ENCODE measurements at places on chromosomes 12 and 14. TPM values are rescaled to one million over a fixed set of nuclear protein-coding genes. Genes with fewer than 3 reads are reported as not detected.

Gene P2RX7
- polyA plus RNA-seq = 1.1 TPM

Gene KRT79
- polyA plus RNA-seq = not detected

Gene PMEL
- 27.9 TPM for polyA plus RNA-seq

Gene TMEM120B
- 5.5 TPM for polyA plus RNA-seq

Gene CEP290
- 12.1 TPM for polyA plus RNA-seq

Gene NYNRIN
- 34.5 TPM for polyA plus RNA-seq

Gene HNF1A
- polyA plus RNA-seq = 17.0 TPM

DNA sequence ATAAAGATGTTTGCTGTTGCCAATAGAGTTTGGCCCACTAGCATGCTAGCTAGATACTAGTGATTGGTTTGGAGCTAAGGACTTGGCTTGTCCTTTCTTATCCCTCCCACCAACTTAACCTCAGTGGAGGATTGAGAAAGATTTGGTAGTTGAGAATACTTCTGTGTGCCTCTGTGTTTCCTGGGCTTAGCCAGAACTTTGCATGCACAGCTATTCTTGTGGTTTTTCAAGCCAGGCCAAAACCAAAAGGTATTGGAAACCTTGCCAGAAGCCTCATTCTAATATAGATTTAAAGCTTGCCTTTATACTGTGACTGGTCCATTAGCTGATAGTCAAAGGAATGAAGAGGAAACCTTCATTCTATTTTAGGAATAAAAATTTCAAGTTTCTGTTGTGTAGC lies 188.5 kb downstream of the CCDC91 start:
- no peaks in the 10 kb centered on the region for H3K4me1 ChIP-seq
- no peak overlapping the region for H3K27ac ChIP-seq
- DNase-seq = no peak
- H3K4me3 ChIP-seq = no peak overlapping the region

- H3K4me1 ChIP-seq = no peaks in the 10 kb centered on the region
- no peak overlapping the region for H3K4me3 ChIP-seq
- no peaks in the 10 kb centered on the region for H3K36me3 ChIP-seq
- no peaks in the 10 kb centered on the region for H3K27me3 ChIP-seq
- DNase-seq = no peak
- no peak overlapping the region for H3K27ac ChIP-seq
Measured at GRCh38 chr12:98466640-98467400, 48.6 kb upstream of the TMPO start.

DNA sequence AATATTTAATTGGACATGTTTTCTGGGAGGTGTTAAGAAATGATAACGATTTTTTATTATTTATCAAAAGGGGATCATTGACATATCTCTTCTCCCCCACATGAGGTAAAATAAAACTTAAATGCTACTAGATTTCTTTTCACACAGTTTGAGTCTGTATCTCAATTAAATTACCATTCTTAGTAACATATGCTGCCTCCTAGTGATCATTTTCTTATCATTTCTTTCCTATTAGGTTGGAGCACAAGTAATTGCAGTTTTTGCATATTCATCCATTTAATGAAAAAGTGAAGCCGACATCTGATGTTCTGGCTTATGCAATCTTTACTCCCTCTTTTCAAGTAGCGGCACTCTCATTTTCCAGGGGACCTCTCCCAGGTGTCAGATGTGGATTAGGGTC lies 24.9 kb downstream of the PUS7L start:
- H3K27ac ChIP-seq = no peak overlapping the region
- H3K27me3 ChIP-seq = no peaks in the 10 kb centered on the region
- no peak for DNase-seq
- no peak overlapping the region for H3K4me3 ChIP-seq
- H3K36me3 ChIP-seq = no peaks in the 10 kb centered on the region
- no peaks in the 10 kb centered on the region for H3K4me1 ChIP-seq

- H3K4me3 ChIP-seq = no peak overlapping the region
- no peaks in the 10 kb centered on the region for H3K27me3 ChIP-seq
- DNase-seq = no peak
- no peaks in the 10 kb centered on the region for H3K36me3 ChIP-seq
Measured at GRCh38 chr12:46981622-46982021, 97.8 kb upstream of the PCED1B start.

DNA sequence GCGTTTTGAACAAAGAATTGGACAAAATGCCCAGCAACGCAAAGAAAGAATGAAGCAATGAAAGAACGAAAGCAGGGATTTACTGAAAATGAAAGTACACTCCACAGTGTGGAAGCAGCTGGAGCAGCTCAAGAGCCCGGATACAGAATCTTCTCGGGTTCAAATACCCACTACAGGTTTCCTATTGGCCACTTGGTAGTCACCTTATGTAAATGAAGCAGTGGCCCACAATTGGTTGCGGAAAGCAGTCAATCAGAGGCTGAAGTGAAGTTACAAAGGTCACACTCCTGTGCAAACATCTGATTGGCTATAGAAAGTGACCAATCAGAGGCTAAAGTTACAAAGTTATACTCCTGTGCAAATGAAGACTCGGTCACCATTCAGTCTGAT lies 15.0 kb upstream of the PPP1R13B start:
- no peaks in the 10 kb centered on the region for H3K36me3 ChIP-seq
- no peaks in the 10 kb centered on the region for H3K4me1 ChIP-seq
- H3K27ac ChIP-seq = no peak overlapping the region

GRCh38 chr12:11969437-11970154 lies 101.1 kb upstream of the BCL2L14 start:
- no peaks in the 10 kb centered on the region for H3K27me3 ChIP-seq
- no peak for DNase-seq
- H3K36me3 ChIP-seq = no peaks in the 10 kb centered on the region
- H3K4me1 ChIP-seq = no peaks in the 10 kb centered on the region
- H3K27ac ChIP-seq = no peak overlapping the region

DNA sequence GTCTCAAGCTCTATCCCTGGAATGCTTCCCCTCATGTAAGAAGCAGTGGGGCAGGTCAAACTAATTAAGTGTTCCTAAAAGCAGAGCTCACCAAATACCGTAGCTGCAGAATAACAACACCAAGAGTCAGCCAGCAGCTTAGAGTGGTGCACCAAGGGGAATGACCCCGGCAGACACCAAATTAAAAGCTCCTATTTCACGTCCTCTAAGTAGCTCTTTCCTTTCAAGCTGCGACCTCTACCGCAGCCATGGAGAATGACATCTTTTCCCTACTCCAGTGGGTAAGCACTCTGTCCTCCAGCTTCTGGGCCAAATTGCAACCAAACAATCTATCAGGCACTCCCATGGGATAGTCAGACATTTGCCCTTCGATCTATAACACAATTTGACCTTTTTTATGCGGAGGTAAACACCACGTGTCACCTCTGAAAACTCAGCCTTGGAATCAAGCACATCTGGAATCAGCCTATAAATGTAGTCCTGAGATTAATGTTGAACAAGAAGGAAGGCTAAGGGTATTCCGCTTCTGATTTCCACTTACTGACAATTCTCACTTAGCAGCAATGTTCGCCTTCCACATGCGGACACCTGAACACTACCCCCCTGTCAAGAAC lies 67.6 kb upstream of the CDKN3 start:
- no peaks in the 10 kb centered on the region for H3K36me3 ChIP-seq
- H3K27ac ChIP-seq = no peak overlapping the region
- no peaks in the 10 kb centered on the region for H3K27me3 ChIP-seq
- H3K4me3 ChIP-seq = no peak overlapping the region
- DNase-seq = peak; percentile 73

DNA sequence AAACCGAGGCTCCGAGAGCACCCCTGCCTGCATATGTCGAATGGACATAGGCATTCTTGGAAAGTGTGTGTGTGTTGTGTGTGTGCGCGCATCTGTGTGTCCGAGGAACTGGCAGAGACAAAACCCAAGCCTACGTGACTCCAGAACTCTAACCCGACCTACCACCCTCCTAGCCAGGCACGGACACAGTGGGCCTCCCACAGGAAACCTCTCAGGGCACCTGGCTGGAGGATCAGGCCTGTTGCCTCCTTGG lies 556 bp upstream of the PGF start:
- H3K36me3 ChIP-seq = no peaks in the 10 kb centered on the region
- peak overlapping the region; percentile 41 for H3K4me3 ChIP-seq
- peak overlapping the region; percentile 69 for H3K27ac ChIP-seq
- no peaks in the 10 kb centered on the region for H3K27me3 ChIP-seq

- no peaks in the 10 kb centered on the region for H3K36me3 ChIP-seq
- no peak overlapping the region for H3K27ac ChIP-seq
- H3K4me1 ChIP-seq = no peaks in the 10 kb centered on the region
- DNase-seq = no peak
- no peak overlapping the region for H3K4me3 ChIP-seq
- H3K27me3 ChIP-seq = no peaks in the 10 kb centered on the region
Measured at GRCh38 chr12:106625976-106626375, 43.2 kb downstream of the RFX4 start.

GRCh38 chr14:95530473-95531276 lies 4.2 kb upstream of the GLRX5 start:
- H3K27me3 ChIP-seq = no peaks in the 10 kb centered on the region
- peak overlapping the region; percentile 9 for H3K27ac ChIP-seq
- DNase-seq = no peak
- peaks cover 27% of the 10 kb centered on the region for H3K4me1 ChIP-seq
- no peak overlapping the region for H3K4me3 ChIP-seq

DNA sequence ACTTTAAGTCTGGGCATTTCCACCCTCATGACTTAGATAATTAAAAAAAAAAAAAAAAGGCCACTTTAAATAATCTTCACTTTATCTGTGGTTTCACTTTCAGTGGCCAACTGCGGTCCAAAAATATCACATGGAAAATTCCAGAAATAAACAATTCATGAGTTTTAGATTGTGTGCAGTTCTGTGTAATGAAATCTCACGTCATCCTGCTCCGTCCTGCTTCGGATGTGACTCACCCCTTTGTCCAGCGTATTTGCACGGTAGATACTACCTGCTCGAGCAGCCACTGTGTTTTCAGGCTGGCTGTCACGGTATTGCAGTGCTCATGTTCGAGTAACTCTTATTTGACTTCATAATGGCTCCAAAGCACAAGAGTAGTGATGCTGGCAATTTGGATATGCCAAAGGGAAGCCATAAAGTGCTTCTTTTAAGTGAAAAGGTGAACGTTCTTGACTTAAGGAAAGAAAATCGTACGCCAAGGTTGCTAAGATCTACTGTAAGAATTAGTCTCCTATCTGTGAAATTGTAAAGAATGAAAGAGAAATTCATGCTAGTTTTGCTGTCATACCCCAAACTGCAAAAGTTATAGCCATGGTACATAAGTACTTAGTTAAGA lies 2.4 kb downstream of the E2F7 start:
- peak; percentile 71 for DNase-seq
- peak overlapping the region; percentile 66 for H3K27ac ChIP-seq
- no peak overlapping the region for H3K4me3 ChIP-seq
- H3K36me3 ChIP-seq = no peaks in the 10 kb centered on the region
- H3K27me3 ChIP-seq = no peaks in the 10 kb centered on the region
- H3K4me1 ChIP-seq = peaks cover 3% of the 10 kb centered on the region

GRCh38 chr14:89284333-89285058 lies 132.5 kb downstream of the FOXN3 start:
- no peak overlapping the region for H3K4me3 ChIP-seq
- H3K27ac ChIP-seq = no peak overlapping the region
- H3K4me1 ChIP-seq = no peaks in the 10 kb centered on the region
- H3K27me3 ChIP-seq = no peaks in the 10 kb centered on the region
- H3K36me3 ChIP-seq = no peaks in the 10 kb centered on the region
- no peak for DNase-seq

- peaks cover 3% of the 10 kb centered on the region for H3K4me1 ChIP-seq
- no peaks in the 10 kb centered on the region for H3K36me3 ChIP-seq
- no peak overlapping the region for H3K4me3 ChIP-seq
- H3K27me3 ChIP-seq = peaks cover 3% of the 10 kb centered on the region
- H3K27ac ChIP-seq = no peak overlapping the region
Measured at GRCh38 chr12:112900298-112901145, 6.2 kb upstream of the OAS1 start.

DNA sequence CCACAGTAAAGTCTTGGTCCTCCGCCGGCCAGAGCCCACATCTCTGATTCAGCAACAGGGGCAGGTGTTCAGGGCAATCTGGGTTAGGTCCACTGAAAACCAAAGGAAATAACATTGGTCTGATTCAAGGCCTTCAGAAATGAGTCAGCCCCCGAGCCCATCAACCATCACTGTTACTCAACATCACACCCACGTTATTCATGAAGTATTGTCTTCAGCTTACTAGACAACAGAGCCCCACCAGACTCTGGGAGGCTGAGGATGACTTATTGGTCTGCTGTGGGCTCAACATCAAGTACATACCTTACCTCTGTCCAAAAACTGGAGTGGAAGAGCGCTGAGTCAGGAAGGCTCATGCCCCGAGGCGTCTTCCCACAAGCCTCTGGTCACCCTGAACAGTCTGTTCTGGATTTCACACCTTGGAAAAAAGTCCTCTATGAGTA lies 97.5 kb downstream of the ZFP36L1 start:
- DNase-seq = no peak
- no peaks in the 10 kb centered on the region for H3K36me3 ChIP-seq
- no peak overlapping the region for H3K4me3 ChIP-seq
- H3K4me1 ChIP-seq = no peaks in the 10 kb centered on the region
- H3K27ac ChIP-seq = no peak overlapping the region

GRCh38 chr12:54993181-54993835 lies 8.7 kb upstream of the TESPA1 start:
- DNase-seq = peak; percentile 81
- H3K4me1 ChIP-seq = no peaks in the 10 kb centered on the region
- H3K36me3 ChIP-seq = no peaks in the 10 kb centered on the region
- H3K27ac ChIP-seq = no peak overlapping the region
- H3K27me3 ChIP-seq = peaks cover 16% of the 10 kb centered on the region
- H3K4me3 ChIP-seq = no peak overlapping the region

DNA sequence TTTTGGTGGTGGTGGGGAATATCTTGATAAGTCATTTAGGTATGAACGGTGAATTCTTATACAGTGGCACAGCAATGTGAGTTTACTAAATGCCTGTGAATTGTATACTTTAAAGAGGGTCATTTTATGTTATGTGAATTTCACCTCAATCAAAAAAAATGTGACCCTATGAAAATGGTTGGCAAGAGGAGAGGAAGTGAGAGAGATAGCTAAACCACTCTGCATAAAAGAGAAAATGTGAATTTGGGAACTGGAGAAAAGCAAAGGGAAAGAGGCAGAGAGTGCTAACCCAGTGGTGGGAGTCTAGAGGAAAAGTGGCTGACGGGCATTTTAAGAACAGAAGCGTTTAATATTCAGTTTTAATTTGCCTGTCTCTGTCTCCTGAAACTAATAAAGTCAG lies 93.8 kb downstream of the SLC38A6 start:
- no peaks in the 10 kb centered on the region for H3K27me3 ChIP-seq
- no peaks in the 10 kb centered on the region for H3K4me1 ChIP-seq
- H3K27ac ChIP-seq = no peak overlapping the region
- no peaks in the 10 kb centered on the region for H3K36me3 ChIP-seq
- H3K4me3 ChIP-seq = no peak overlapping the region
- no peak for DNase-seq

- H3K27ac ChIP-seq = no peak overlapping the region
- H3K4me3 ChIP-seq = no peak overlapping the region
- no peaks in the 10 kb centered on the region for H3K36me3 ChIP-seq
- no peaks in the 10 kb centered on the region for H3K4me1 ChIP-seq
- no peaks in the 10 kb centered on the region for H3K27me3 ChIP-seq
Measured at GRCh38 chr12:113854385-113855142, 111.6 kb downstream of the RBM19 start.

GRCh38 chr12:99983456-99984258 lies 1.1 kb downstream of the ANKS1B start:
- H3K36me3 ChIP-seq = no peaks in the 10 kb centered on the region
- H3K27me3 ChIP-seq = peaks cover 48% of the 10 kb centered on the region
- no peak overlapping the region for H3K27ac ChIP-seq
- H3K4me1 ChIP-seq = peaks cover 7% of the 10 kb centered on the region
- DNase-seq = peak; percentile 4

Data from hepatocyte (in vitro differentiated cells).